ENCODE measurements at places on chromosomes 3 and 15.

- DNase-seq: no peak
Measured at GRCh38 chr3:121228971-121229370, 316.8 kb downstream of the POLQ start.

GRCh38 chr3:84836961-84837360 lies 121.8 kb upstream of the CADM2 start:
- DNase-seq: no peak

DNA sequence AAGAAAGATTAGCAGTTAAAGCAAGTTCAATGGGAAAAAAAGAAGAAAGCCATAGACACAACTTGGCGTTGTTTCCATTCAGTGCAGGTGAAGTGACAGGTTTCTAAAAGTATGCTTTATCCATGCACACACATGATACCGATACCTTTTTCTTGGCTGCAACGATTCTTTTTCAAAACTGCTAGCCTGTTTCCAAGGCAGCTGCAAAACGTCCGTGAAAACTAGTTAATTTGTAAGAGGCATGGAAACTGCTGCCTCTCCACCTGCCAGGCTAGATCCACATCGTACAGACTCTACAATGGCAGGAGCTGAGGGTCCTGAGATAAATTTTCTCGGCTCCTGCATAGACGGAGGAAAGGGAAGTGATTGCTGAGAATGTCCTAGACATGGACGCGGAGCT lies 128.9 kb upstream of the ICE2 start:
- DNase-seq: no peak

- no peak for DNase-seq
Measured at GRCh38 chr3:130688015-130688688, 58.5 kb downstream of the PIK3R4 start.

DNA sequence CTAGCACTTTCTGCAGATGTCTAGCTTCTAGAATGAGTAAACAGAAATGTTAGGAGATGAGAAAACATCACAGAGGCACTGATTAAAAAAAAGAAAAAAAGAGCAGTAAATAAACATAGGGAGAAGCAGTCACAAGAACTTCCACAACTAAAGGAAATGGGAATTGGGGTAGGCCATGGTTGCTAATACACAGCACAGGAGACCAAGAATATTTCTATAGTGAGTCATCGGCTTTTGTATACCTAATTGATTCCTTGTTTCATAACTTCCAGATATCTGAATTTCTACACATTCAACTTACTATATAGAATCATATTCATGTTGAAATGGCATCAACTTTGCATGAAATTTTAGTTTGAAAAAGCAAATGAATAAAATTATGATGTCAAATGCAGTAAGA lies 47.3 kb upstream of the TCF12 start:
- no peak for DNase-seq

DNA sequence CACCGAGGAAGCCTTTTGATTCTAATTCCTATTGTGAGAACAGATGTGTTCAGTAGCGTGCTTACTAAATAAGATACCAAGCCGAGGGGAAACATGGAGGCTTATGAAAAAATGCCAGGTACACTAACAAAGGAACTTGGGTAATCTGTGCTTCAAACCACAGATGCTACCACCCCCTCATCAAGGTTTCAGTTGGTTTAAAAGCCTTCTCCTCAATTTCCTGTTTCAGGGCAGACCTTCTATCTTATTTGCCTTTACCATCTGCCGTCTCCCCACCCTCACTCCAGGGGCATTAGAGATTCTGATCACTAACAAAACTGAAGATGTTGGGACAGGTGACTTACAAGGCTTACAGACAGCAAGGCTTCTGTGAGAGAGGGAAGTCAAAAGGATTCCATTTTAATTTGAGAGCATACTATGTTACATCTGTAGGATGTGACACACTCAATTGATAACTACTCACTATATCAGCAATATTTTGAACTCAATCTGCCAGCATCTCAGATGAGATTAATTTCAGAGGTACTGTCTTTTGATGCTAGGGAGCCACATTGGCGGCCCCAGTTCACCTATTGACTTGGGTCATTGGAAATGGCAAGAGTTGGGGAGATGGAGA lies 60.6 kb upstream of the PLCL2 start:
- DNase-seq: no peak

- DNase-seq: no peak
Measured at GRCh38 chr3:120349855-120350125, 636 bp upstream of the LRRC58 start.

All from neuronal stem cell (in vitro differentiated cells).